Urothelium cell line (cell line): ENCODE measurements at places on chromosomes 12 and 14.

- DNase-seq, result no peak
Observed at GRCh38 chr14:24207104-24207551, 1.6 kb downstream of the TSSK4 start.

GRCh38 chr14:101062601-101063000 lies 159.1 kb upstream of the RTL1 start:
- DNase-seq, result no peak

GRCh38 chr14:30779210-30779609 lies 95.1 kb upstream of the COCH start:
- DNase-seq, result no peak

GRCh38 chr14:44812672-44813071 lies 149.1 kb downstream of the KLHL28 start:
- no peak for DNase-seq

DNA sequence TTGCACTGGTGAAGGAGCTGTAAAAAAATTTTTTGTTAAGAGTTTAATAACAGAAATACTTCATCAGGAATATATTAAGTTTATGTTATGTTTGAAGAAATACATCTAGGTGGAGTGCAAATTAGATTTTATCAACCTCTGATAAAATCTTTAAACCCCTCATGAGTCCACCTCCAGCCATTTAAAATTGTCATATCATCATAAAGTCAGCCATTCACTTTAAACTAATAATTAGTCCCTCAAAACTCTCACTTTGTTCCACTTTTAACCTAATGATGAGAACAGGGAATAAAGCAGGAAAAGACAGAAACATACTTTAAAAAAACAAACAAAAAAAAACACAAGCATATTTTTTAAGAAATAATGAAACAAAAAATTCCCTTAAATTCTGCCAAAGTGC lies 25.1 kb downstream of the ZFC3H1 start:
- DNase-seq, result no peak

- DNase-seq, result no peak
Observed at GRCh38 chr14:53367644-53368026, 214.5 kb upstream of the DDHD1 start.

DNA sequence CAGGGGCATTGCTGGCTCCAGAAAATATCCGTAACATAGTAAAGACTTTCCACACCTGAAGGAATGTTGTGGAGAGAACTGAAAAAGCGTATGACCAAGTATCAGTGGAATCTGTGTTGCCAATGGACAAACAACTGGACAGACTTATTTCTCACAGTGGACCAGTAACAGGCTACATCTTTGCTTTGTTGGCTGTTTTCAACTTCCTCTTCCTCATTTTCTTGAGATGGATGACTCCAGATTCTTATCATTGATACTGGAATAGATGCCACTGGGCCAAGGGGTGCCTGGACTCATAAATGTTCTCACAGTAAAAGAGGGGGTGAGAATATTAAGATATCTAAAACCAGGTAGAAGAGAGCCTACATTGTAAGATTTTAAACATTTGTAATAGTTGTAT lies 6.4 kb downstream of the GAS2L3 start:
- DNase-seq, result no peak

GRCh38 chr12:120327593-120327992 lies at the start of gene PLA2G1B:
TSS of gene PLA2G1B (minus strand) at chr12:120327779. CDS start at chr12:120327753, 26 bp downstream.
- DNase-seq, result no peak

GRCh38 chr14:90297876-90298629 lies 33.7 kb downstream of the NRDE2 start:
- no peak for DNase-seq

- DNase-seq, result no peak
Observed at GRCh38 chr14:75844486-75844885, 137.3 kb downstream of the TGFB3 start.

DNA sequence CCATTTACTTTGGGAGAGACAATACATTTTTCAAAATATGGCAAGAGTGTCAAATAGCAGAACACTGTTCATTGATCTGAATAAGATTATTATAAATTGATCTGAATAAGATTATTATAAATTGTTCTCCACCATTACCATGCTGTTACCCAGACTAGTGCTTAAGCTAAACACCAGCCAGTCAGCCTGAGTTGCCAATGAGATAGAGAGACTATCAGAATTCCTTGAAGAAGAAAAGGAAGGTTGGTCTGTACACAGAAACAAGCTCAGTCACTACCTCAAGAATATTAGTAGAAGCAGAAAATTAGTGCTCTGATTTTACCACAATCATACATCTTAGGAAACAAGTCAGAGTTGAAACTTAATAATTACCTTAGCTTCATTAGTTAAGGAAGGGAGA lies 469.8 kb downstream of the FOXG1 start:
- DNase-seq, result no peak

DNA sequence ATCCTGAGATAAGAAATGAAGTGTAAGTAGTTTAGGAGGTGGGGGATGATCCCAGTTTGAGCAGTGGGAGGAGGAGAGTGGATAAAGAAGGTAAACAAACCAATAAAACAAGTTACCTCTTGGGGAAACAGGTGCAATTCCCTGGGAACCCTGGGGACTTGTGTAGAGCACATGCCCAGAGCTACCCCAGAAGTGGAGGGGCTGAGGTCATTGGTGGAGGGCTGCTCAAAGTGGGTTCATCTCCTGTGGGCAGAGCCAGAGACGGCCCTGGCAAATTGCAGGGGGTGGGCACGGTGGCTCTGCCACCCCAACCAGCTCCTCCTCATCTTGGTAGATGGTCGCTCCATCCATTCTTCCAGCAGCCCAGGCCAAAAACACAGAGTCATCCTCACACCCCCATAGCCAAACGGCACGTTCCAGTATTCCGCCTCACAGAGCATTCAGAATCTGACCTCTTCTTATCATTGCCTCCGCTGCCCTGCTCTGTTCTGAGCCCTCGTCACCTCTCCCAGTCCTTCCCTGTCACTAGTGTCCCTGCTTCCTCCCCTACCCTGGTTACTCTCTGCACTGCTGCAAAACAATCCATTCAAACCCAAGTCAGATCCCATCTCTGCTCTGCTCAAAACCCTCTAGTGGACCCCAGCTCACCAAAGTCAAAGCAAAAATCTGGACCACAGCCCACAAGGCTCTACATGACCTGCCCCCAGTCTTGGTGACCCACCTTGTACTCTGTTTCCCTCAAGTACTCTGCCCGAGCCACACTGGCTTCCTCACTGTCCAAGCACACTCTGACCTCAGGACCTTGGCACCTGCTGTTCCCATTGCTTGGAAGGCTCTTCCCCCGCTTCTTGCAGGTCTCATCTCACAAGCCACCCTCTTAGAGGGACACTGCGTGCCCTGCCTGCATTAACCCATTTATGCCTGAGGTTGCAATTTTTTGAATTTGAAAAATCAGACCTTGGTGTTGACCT lies 5.5 kb downstream of the CYP46A1 start:
- DNase-seq, result no peak

- no peak for DNase-seq
Observed at GRCh38 chr12:116257215-116257614, 20.3 kb downstream of the MED13L start.

DNA sequence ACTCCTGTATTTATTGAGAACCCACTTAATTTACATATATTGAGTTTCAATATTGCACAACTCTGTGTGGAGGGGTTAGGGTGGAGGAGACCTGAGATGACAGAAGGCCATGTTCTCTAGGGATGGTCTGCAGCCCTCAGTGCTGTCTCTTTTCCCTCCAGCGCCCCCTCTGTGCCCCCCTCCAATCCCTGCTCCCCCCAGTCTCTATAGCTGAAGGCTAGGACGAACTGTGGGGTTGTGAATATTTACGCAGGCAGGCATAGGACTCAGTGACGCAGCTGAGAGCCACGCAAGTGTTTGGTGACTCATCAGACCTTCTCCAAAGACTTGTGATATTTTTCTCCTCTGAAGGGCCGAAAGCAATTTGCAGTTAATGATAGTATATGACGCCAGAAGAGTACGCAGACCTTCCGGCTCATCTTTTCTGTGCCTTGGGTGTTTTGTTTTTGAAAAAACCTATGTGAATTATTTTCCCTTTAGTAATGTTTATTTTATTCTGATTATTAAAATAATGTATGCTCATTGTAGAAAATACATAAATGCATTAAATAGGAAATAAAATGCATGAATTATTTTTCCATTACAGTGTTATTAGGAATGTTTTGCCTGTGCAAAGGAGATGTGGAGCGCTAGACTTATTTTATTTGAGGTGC lies 85.3 kb downstream of the SLC25A47 start:
- DNase-seq, result peak; percentile 52

DNA sequence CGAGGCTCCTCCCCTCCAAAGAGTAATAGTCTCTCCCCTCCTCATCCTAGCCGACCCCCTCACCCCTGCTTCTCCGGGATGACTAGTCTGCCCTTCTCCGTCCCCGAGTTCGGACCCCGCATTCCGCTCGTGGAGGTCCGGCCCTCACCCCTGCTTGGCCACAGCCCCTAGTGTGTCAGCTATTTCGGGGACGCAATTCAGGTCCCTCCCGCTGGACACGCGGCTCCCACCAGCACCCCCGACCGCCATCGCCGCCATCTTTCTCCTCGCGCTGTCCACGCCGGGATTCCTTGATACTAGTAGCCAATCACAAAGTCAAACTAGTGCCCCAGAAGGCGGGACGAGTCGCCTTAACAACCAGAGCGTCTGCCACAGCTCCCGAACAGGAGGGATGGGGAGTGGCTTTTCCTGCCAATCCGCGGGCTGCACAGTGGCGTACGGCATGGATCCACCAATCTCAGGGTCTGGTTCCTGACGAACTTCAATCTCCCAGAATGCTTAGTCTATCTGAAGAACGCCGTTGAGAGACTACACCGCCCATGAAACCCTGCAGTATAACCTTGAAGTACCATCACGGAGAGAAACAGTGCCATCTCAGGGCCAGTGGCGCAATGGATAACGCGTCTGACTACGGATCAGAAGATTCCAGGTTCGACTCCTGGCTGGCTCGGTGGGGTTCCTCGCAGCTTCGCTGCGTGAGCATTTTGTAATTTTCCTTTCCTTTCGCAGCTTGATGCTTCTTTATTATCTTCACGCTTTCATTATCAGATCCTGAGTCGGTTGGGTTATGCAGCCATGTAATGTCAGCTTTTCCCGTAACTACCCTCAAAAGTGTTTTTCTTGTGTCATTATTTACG lies at the start of gene PRMT5:
Gene PRMT5, minus strand, starts transcription at position 273 of the 857 bp plus-strand sequence. Its CDS starts 15 bp downstream, at position 258.
- peak; percentile 98 for DNase-seq

DNA sequence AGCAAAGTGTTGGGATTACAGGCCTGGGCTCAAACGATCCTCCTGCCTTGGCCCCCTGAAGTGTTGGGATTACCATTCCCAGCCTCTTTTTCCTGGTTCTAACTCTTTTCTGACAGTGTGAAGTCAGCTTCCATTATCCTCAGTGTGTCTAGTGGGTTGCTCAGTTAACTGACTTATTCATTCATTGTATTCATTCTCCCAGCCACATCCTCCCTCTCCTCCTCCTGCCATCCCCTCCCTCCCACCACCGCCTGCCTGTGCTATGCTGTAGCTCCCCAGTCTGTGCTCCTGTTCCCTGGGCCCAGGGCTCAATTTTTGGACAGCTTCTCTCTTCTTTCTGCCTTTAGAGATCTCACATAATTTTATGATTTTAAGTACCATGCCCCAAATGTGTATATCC lies 19.4 kb downstream of the ATP6V0A2 start:
- DNase-seq, result no peak

- DNase-seq, result no peak
Observed at GRCh38 chr14:42555365-42555764, 948.7 kb downstream of the LRFN5 start.

- no peak for DNase-seq
Observed at GRCh38 chr14:93146119-93146518, 30.4 kb upstream of the ITPK1 start.

DNA sequence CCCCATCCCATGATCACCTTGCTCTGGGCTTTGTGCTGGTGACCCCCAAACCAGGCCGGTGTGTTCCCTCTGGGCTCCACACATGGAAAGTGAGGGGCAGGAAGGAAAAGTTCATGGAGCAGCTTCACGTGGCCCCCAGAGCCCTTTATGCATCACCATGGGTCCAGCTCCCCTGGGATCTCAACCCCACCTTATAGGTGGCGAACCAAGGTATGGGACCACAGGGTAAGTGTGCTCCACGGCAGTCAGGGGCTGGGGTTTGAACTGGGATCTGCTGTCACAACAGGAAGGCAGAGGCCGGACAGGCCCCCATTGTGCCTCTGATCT lies 7.4 kb upstream of the BEGAIN start:
- no peak for DNase-seq

DNA sequence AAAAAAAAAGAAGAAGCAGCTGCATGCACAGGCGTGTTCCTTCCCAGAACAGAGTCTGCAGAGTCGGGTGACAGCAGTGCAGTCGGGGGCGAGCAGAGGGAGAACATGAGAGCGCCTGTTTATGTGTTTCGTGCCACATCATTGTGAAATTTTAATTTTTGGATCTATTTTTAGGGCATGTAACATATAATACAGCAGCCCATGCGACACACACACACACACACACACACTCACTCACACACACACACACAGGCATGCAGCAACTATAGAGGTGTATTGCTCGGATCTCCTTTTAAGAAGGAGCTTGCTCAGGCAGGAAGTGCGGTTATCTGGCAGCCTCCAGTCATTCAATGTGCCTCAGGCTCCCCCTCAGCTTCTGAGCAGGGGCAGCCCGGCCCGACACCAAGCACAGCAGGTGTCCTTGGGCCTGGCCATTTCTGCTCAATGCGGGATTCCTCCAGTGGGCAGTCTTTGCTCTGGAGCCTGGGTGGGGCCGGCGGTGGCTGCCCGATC lies 71.8 kb downstream of the ZNF664 start:
- no peak for DNase-seq

DNA sequence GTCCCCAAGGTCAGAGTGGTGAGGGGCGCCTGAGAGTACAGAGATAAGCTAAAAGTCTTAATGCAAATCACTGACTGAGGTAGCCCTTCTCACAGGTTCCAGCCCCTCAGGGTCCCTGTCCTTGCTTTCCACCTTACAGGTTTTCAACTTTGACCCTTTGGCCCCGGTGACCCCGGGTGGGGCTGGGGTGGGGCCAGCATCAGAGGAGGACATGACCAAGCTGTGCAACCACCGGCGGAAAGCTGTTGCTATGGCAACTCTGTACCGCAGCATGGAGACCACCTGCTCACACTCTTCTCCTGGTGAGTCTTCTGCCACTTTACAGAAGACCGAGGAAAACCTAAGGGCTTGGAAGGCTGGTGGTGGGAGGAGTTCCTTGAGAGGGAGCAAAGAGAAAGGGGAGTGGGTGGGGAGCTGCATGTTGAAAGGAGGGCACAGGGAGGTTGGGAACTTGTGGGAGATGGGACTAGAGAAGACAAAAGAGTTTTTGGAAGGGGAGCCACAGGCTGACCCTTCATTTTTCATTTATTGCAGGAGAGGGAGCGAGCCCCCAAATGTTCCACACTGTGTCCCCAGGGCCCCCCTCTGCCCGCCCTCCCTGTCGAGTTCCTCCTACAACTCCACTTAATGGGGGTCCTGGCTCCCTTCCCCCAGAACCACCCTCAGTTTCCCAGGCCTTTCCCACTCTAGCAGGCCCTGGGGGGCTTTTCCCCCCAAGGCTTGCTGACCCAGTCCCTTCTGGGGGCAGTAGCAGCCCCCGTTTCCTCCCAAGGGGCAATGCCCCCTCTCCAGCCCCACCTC lies 2.4 kb downstream of the MBD6 start:
- no peak for DNase-seq
